ENCODE measurements at places on chromosomes 7 and 10. TPM values are rescaled to one million over a fixed set of nuclear protein-coding genes. Genes with fewer than 3 reads are reported as not detected.

- H3K36me3 ChIP-seq, result no peaks in the 10 kb centered on the region
- H3K4me1 ChIP-seq, result no peaks in the 10 kb centered on the region
- H3K27ac ChIP-seq, result no peak overlapping the region
- no peak overlapping the region for H3K4me3 ChIP-seq
These were observed 71.5 kb downstream of the C10orf143 start for GRCh38 chr10:130039141-130039540.

DNA sequence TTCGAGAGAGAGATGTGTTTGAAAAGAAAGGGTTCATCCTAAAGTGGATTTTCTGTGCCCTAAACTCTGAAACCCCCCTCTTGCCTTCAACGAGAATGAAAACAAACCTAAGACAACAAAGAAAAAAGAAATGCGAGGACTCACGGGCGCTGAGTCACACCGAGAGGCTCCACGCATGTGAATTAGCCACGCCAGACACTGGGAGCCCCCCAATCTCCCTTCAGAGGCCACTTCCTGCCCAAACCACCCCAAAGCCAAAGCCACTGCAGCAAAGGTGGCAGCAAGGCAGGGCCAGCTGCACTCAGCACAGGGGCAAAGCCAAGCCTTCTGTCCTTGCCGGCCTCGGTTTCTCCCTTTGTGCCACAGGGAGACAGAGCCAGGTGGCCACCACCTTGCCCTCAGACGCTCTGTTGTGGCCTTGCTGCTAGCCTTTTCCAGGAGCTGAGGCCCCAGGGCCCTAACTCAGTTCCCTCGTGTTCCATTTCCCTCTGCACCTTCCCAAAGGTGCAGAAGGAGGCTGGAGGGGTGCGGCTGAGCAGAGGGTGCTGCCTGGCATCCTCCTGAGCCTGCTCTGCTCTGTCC, 93.3 kb downstream of the FAM53B start:
- no peaks in the 10 kb centered on the region for H3K27me3 ChIP-seq
- no peaks in the 10 kb centered on the region for H3K36me3 ChIP-seq
- H3K27ac ChIP-seq, result peak overlapping the region; percentile 83
- peaks cover 97% of the 10 kb centered on the region for H3K4me1 ChIP-seq

Gene SLC13A1
- total RNA-seq, result not detected

DNA sequence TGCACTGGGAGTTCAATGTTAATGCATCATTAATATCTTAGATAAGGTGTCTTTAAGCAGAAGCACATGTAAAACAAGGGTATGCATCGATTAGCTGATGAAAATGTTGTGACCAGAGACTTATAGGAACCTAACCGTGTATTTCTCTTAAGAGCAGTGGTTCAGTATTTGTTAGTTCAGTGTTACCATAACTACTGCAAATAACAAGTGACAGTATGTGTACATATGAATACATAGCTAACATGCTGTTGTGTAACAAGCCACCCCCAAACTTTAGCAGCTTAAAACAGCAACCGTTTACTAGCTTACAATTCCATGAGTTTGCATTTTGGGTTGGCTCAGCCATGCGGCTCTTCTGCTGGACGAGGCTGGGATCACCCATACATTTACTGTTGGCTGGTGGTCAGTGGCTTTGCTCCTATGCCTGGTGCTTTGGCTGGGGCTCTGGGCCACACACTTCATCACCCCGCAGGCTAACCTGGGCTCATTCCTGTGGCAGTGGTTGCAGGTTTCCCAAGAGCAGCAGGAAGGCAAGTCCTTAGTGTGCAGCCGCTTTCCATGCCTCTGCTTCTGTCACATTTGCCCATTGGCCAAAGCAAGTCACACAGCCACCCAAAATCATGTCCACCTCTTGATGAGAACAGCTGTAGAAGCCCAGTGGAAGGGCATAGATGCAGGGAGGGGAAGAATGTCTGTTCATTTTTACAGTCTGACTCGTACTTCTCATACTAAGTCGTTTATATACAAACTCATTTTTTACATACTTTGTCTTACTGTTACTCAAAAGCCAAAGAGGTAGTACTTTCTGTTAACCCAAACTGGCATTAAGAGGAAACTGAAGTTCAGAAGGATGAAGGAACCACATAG, 103.3 kb upstream of the GATA3 start:
- H3K27ac ChIP-seq, result no peak overlapping the region
- H3K36me3 ChIP-seq, result no peaks in the 10 kb centered on the region
- peaks cover 2% of the 10 kb centered on the region for H3K4me1 ChIP-seq

Gene IPMK
- total RNA-seq, result 7.5 TPM

- DNase-seq, result no peak
- no peaks in the 10 kb centered on the region for H3K36me3 ChIP-seq
- peaks cover 100% of the 10 kb centered on the region for H3K27me3 ChIP-seq
These were observed 5.8 kb downstream of the LBX1 start for GRCh38 chr10:101223274-101224059.

Gene VSTM4
- total RNA-seq, result 18.7 TPM

Gene EFCAB10
- 6.0 TPM for total RNA-seq

Gene NPC1L1
- total RNA-seq, result 0.21 TPM

DNA sequence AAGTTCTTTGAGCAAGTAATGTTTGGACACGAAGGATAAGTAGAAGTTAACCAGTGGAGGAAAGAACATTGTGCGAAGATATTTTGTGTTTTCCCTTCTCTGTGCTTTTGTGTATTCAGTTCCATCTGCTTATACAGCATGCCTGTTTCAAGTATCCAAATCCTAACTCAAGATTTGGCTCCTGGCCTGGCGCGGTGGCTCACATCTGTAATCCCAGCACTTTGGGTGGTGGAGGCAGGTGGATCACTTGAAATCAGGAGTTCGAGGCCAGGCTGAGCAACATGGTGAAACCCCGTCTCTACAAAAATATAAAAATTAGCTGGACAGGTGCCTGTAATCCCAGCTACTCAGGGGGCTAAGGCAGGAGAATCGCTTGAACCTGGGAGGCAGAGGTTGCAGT, 40.8 kb upstream of the TPST1 start:
- no peak overlapping the region for H3K27ac ChIP-seq
- no peaks in the 10 kb centered on the region for H3K4me1 ChIP-seq
- no peaks in the 10 kb centered on the region for H3K36me3 ChIP-seq

Gene UCN3
- 0.53 TPM for total RNA-seq

DNA sequence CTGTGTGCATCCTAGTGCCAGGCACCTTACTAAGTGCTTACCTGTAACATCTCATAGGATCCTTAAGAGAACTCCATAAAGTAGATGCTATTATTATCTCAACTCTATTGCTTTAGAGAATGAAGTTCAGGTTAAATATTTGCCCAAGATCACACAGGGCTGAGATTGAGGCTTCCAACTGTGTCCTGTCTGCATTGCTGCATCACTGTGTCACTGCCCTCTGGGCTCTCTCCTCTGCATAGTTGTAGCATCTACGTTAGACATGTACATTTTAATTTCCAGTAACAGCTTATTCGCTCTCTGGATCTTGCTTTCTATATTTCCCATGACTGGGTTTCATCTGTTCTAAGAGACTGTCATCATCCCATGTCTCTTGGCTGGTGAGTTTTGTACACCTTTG, 63.6 kb upstream of the FZD8 start:
- no peaks in the 10 kb centered on the region for H3K27me3 ChIP-seq
- no peak overlapping the region for H3K4me3 ChIP-seq
- H3K36me3 ChIP-seq, result no peaks in the 10 kb centered on the region
- no peaks in the 10 kb centered on the region for H3K4me1 ChIP-seq
- no peak overlapping the region for H3K27ac ChIP-seq

GRCh38 chr10:72077275-72077990, 10.9 kb downstream of the SPOCK2 start:
- H3K4me1 ChIP-seq, result no peaks in the 10 kb centered on the region
- no peak overlapping the region for H3K27ac ChIP-seq
- peaks cover 2% of the 10 kb centered on the region for H3K36me3 ChIP-seq
- no peaks in the 10 kb centered on the region for H3K27me3 ChIP-seq

DNA sequence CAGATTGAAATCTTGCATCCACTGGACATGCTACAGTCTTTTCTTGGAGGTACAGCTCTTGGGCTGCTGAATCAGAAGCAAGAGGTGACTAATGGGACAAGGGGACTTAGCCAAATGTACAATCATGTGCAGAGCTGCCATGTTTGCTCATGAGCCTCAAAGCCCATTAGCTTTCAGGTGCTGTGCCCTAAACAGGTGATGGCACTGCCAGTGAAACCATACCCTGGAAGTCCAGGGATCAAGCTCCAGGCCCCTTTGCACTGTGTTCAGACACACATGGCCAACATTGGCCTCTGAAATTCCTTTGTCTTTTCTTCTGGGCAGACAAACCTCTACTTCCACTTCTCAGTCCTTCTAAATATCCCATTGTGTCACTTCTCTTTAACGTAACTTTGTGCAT, 328.2 kb downstream of the GRID1 start:
- H3K4me3 ChIP-seq, result no peak overlapping the region
- no peak for DNase-seq
- no peak overlapping the region for H3K27ac ChIP-seq

DNA sequence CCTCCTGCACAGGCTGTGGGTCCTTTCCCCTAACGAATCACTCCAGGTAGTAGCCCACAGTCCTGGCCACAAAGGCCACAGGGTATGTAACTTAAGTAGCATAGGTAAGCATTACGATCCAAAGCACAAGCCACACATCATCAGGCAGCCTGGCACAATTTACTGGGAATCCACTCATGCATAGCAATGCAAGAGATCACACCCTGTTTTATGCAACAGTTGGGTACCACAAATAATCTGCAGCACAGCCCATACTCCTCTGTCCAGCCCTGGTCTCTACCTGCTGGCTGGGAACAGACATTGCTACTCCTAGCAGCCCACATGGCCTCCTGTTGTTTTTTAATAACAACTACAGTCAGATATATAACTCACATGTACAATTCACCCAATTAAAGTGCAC, 34.3 kb downstream of the SRPK2 start:
- peaks cover 40% of the 10 kb centered on the region for H3K4me1 ChIP-seq
- no peak for DNase-seq
- H3K27me3 ChIP-seq, result no peaks in the 10 kb centered on the region
- H3K4me3 ChIP-seq, result no peak overlapping the region
- no peak overlapping the region for H3K27ac ChIP-seq
- no peaks in the 10 kb centered on the region for H3K36me3 ChIP-seq

DNA sequence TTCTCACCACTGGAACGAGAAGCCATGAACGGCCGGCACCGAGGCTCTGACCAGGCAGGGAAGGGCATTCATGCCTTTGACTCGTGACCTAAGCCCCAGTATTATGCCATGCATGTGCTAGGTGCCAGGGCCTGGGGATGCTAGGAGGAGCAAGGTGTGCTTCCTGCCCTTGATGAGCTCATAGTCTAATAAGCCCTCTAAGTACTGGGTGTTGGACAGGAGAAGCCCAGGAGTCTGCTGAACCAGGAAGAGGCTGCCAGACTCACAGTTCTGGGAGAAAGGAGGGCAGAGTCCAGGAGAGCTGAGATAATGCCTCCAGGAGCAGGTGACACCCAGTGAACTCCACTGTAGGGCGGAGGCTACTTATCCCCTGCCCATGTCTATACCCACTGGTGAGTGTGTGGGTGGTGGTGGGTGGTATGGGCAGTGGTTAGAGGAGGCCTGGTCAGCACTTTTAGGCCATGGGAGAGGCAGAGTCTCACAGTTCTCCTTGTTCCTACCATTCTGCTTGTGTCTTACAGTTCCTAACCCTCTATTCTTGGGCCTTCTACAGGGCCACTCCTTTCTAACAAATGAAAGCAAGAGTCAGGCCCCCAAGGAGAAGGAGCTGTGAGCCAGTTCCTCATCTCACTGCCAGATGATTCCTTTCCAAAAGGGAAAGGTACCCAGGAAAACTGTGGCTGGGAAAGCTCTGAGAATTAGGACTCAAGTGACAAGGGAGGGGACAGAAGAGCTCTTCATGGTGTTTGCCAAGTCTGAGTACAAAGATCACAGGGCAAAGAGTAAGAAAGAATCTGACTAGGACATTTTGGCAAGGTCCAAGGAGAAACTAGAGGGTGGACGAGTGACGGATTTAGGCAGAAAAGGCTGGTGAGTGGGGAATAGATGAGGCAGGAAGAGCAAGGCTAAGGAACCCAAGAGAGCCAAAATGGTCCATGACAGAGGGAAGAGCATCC, 3.6 kb upstream of the MXI1 start:
- no peak for DNase-seq
- no peak overlapping the region for H3K4me3 ChIP-seq

DNA sequence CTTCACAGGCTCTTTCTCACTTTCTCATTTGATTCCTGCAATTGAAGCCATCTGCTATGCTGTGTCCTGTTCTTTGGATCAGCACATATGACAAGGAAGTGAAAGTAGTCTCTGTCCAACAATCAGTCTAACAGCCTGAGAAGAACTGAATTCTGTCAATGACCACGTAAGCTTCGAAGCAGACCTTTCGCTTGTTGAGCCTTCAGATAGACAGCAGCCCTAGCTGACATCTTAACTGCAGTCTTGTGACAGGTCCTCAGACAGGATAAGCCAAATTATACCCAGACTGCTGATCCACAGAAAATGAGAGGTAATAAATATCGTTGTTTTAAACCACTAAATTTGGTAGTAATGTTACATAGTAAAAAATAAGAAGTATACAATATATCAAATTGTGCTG, 691.0 kb upstream of the LRRTM3 start:
- H3K4me3 ChIP-seq, result no peak overlapping the region
- H3K4me1 ChIP-seq, result no peaks in the 10 kb centered on the region
- no peaks in the 10 kb centered on the region for H3K36me3 ChIP-seq
- H3K27ac ChIP-seq, result no peak overlapping the region
- DNase-seq, result no peak

GRCh38 chr10:77041636-77042258, 595.9 kb downstream of the KCNMA1 start:
- H3K4me1 ChIP-seq, result peaks cover 9% of the 10 kb centered on the region
- DNase-seq, result peak; percentile 45
- no peak overlapping the region for H3K27ac ChIP-seq
- no peaks in the 10 kb centered on the region for H3K27me3 ChIP-seq
- no peak overlapping the region for H3K4me3 ChIP-seq

Data from lower lobe of right lung (tissue), 2 donors.